ENCODE measurements at places on chromosomes 2 and 18. TPM values are rescaled to one million over a fixed set of nuclear protein-coding genes. Genes with fewer than 3 reads are reported as not detected.

The POTEJ gene
- not detected for total RNA-seq

The CCT4 gene
- total RNA-seq = 141 TPM

The CRYBA2 gene
- total RNA-seq = not detected

The PAX8 gene
- not detected for total RNA-seq

The FTCDNL1 gene
- total RNA-seq = 1.0 TPM

The PCARE gene
- under 0.01 TPM for total RNA-seq

The UGT1A9 gene
- total RNA-seq = not detected

The RAB3GAP1 gene
- total RNA-seq = 46.4 TPM

The IL1F10 gene
- total RNA-seq = not detected

The RAD51AP2 gene
- total RNA-seq = not detected

The MTCL1 gene
- total RNA-seq = 12.5 TPM

The RNF125 gene
- 9.4 TPM for total RNA-seq

The TNFRSF11A gene
- 8.9 TPM for total RNA-seq

The ESPNL gene
- 1.6 TPM for total RNA-seq

The COQ10B gene
- 10.4 TPM for total RNA-seq

The TUBA3D gene
- total RNA-seq = 1.0 TPM

The MC4R gene
- total RNA-seq = 0.52 TPM

The CCDC121 gene
- total RNA-seq = 6.3 TPM

The CHMP1B gene
- 29.2 TPM for total RNA-seq

The SERPINB12 gene
- total RNA-seq = not detected

The IL18RAP gene
- total RNA-seq = 2.6 TPM

The OTX1 gene
- not detected for total RNA-seq

The CCDC148 gene
- total RNA-seq = 0.52 TPM

The CABYR gene
- 3.1 TPM for total RNA-seq

The SP140 gene
- 0.52 TPM for total RNA-seq

The MRO gene
- 3.1 TPM for total RNA-seq

The ANKRD30B gene
- under 0.01 TPM for total RNA-seq

The MOGAT1 gene
- not detected for total RNA-seq

The ADAM17 gene
- total RNA-seq = 20.4 TPM

The SERPINB13 gene
- total RNA-seq = not detected
